Progenitor cell of endocrine pancreas (in vitro differentiated cells): ENCODE measurements at places on chromosomes 3 and 15. TPM values are rescaled to one million over a fixed set of nuclear protein-coding genes. Genes with fewer than 3 reads are reported as not detected.
A peak's percentile ranks its signal among the peaks of the same experiment; 100 is the strongest.

DNA sequence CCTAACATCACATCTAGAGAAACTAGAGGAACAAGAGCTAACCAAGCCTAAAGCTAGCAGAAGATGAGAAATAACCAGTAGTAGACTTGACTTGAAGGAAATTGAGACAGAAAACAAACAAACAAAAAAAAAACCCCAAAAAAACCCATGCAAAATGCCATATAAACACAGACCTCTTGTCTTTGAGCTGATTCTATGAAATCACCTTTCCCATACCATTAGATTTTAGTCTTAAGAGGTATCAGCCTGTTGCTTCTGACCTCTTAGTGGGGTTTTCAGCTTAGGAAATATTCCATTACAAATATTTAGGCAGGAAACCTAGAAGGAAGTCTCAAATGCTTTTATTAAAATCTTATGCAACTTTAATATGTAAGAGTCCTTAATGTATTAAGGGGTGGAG, 23.9 kb upstream of the ST3GAL6 start:
- DNase-seq, result no peak

DNA sequence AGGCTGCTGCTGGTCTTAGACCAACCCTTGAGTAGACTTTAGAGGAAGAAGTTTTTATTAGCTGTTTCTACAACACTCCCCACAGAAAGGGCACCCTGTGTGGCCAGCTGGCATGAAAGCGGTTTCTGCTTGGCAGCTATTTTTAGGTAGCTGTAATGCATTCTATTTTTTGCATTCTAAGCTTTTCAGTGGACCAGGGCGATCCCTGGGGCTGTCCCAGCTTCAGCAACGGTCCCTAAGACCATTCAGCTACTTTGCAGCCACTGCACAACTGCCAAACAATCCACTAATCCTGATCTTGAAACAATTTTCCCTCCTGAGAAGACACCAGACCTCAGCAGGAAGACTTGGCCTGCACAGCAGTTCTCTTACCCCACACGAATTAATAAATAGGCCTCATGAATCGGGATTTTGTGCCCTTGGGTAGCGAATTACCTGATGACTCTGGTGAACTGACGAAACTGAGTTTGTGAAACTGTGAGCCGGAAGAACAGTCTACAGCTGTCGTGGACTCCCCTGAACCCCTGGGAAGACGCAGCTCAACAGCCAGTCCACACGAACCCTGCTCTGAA, 14.6 kb upstream of the TFRC start:
- DNase-seq, result no peak

GRCh38 chr15:100693451-100693850, 91.1 kb downstream of the ASB7 start:
- DNase-seq, result no peak

GRCh38 chr15:36208868-36209582, 370.4 kb upstream of the CDIN1 start:
- DNase-seq, result no peak

- no peak for DNase-seq
Observed at GRCh38 chr15:72961346-72961745, 90.9 kb upstream of the NEO1 start.

DNA sequence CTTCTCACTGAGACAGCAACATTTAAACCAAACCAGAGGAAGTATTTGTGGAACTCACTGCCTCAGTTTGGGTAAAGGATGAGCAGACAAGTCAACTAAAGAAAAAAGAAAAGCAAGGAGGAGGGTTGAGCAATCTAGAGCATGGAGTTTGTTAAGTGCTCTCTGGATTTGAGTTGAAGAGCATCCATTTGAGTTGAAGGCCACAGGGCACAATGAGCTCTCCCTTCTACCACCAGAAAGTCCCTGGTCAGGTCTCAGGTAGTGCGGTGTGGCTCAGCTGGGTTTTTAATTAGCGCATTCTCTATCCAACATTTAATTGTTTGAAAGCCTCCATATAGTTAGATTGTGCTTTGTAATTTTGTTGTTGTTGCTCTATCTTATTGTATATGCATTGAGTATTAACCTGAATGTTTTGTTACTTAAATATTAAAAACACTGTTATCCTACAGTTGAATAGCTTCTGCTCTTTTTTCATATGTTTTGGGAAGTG, 23.3 kb downstream of the CLDN18 start:
- DNase-seq, result no peak

GRCh38 chr3:185330644-185331043, 32.3 kb upstream of the MAP3K13 start:
- DNase-seq, result no peak

GRCh38 chr3:42067326-42067725, 23.8 kb upstream of the TRAK1 start:
- DNase-seq, result no peak

- no peak for DNase-seq
Observed at GRCh38 chr15:63992300-63992699, 54.0 kb downstream of the DAPK2 start.

- DNase-seq, result no peak
Observed at GRCh38 chr15:82855286-82856100, 46.1 kb downstream of the WHAMM start.

GRCh38 chr3:69699183-69699582, 40.1 kb upstream of the MITF start:
- no peak for DNase-seq

- peak; percentile 27 for DNase-seq
Observed at GRCh38 chr15:88454867-88455810, 12.0 kb downstream of the MRPL46 start.

GRCh38 chr15:27045796-27046195, 74.8 kb downstream of the GABRG3 start:
- no peak for DNase-seq

DNA sequence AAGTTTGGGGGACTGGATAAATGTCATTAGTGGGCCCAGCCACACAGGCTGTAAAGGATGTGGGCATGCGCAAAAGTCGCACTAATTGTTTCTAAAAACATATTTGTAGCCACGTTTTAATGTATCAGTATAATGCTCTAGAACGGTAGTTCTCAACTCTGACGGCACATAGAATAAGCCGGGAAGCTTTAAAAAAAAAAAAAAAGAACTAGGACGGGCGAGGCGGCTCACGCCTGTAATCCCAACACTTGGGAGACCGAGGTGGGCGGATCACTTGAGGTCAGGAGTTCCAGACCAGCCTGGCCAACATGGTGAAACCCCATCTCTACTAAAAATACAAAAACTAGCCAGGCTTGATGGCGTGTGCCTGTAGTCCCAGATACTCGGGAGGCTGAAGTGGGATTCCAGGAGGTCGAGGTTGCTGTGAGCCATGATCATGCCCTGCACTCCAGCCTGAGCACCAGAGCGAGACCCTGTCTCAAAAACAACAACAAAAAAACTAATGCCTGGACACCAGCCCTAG, 618 bp upstream of the MON1A start:
- DNase-seq, result no peak

GRCh38 chr3:101377209-101377608, 56.8 kb upstream of the IMPG2 start:
- no peak for DNase-seq

DNA sequence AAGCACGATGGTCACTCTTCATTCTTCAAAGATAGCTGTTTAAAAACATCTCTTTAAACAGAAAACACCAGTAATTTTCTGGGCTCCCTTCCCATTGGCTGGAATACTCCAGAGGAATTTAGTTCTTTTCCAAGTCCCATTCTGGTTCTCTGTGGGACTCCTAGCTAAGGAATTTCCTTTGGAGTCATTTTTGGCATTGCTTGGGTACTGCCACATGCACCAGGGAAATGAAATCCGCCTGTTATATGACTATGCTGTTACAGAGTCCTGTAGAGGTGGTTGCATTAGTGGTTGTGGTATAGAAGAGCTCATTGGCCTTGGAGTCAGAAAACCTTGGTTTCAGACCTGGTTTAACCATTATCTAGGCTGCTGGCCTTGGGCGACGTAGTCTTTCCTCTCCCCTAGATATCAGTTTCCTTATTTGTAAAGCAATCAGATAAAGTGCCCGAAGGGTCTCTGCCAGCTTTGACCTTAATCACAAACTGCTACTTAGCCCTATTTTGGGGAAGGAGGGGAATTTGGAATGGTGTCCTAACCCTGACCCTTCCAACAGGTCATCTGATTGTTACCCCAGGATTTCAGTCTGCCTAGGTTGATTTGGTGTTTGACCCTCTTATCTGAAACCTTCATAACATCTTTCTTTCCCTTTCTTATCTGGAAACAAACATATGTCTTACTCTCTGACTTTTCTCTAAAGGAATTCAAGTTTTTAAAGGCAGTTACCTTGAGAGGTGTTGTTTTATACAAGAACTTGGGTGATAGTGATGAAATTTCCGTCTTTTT, 13.4 kb downstream of the RTP1 start:
- no peak for DNase-seq

GRCh38 chr15:37595426-37595970, 338.9 kb upstream of the TMCO5A start:
- no peak for DNase-seq

DNA sequence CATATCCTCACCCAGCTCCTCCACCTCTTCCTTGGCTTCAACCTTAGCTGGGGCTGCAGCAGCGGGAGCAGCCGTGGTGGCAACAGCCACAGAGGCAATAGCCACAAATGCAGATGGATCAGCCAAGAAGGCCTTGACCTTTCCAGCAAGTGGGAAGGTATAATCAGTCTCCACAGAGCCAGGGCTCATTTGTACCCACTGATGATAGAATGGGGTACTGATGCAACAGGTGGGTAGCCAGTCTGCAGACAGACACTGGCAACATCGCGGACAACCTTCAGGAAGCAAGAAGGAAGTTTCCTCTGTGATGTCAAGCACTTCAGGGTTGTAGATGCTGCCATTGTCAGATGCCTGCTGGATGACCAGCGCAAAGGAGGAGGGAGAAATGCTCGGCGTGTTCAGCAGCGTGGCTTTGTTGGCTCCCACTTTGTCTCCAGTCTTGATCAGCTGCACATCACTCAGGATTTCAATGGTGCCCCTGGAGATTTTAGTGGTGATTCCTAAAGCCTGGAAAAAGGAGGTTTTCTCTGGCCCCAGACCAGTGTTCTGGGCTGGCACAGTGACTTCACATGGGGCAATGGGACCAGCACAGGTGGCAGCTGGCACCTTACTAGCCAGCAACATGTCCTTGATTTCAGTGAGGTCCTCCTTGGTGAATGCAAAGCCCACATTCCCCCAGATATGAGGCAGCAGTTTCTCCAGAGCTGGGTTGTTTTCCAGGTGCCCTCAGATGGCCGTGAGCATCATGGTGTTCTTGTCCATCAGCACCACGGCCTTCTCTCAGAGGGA, 4.8 kb upstream of the PLCB2 start:
- DNase-seq, result no peak

GRCh38 chr15:92315144-92315543, 78.5 kb upstream of the ST8SIA2 start:
- DNase-seq, result no peak

Gene CLASP2
- total RNA-seq, result 58.4 and 68.3 TPM in 2 replicates

Gene SCAPER
- 43.1 and 43.3 TPM in 2 replicates for total RNA-seq

Gene ZMAT3
- 13.6 and 14.1 TPM in 2 replicates for total RNA-seq

Gene PTH1R
- total RNA-seq, result 0.26 and 0.40 TPM in 2 replicates

Gene RNF123
- 52.2 and 54.4 TPM in 2 replicates for total RNA-seq
